ENCODE measurements at places on chromosomes 11 and 22.

GRCh38 chr22:44701824-44702478 is at the start of gene PRR5:
Gene PRR5 (plus strand): TSS chr22:44702204. CDS start chr22:44702475, 271 bp downstream.
- DNase-seq: peak; percentile 77

GRCh38 chr22:36858966-36859365 is 1.8 kb upstream of the NCF4 start:
- DNase-seq: no peak

- DNase-seq: no peak
Measured at GRCh38 chr11:72951888-72952287, 137.7 kb downstream of the ATG16L2 start.

GRCh38 chr11:63866211-63866610 is 27.3 kb downstream of the MARK2 start:
- peak; percentile 15 for DNase-seq

- DNase-seq: no peak
Measured at GRCh38 chr22:20573176-20573832, 65.9 kb downstream of the MED15 start.

DNA sequence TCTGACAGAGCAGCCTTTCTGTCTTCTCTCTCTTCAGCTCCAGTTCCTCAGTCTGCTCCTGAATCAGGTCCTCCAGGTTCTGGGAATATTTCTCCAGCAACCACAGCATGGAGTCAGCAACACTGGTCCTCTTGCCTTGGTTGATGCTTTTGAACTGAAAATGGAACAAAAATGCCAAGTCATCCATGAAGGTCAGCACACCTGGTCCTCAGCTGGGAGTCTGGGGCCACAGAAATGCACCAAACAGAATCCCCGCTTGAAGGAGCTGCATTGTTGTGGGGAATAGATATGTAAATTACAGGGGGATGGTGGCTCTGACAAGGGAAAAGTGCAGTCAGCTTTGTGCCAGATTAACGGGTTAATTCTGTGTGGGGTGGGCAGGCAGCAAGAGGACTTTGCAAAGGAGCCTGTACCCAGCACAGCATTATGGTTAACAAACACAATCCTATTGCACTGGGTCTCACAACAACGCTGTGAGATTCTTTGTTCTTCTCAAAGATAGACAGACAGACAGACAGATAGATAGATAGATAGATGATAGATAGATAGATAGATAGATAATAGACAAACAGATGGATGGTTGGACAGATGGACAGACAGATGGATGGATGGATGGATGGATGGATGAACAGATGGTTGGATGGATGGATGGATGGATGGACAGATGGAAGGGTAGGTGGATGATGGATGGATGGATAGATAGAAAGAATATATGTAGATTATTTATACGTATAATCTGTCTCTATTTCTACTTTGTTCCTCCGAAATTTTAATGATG is 33.8 kb upstream of the LRRC32 start:
- no peak for DNase-seq

GRCh38 chr11:32843544-32843943 is 13.8 kb downstream of the PRRG4 start:
- no peak for DNase-seq

All from activated naive CD4-positive, alpha-beta T cell (primary cell).